Hematopoietic multipotent progenitor cell treated with erythropoietin and hydrocortisone succinate and interleukin-3 and kit ligand, for 15 days (in vitro differentiated cells): ENCODE measurements at places on chromosomes 5 and 9.

GRCh38 chr9:73093740-73094379 is 57.8 kb upstream of the ANXA1 start:
- DNase-seq = no peak

GRCh38 chr5:54063817-54064216 is 246.6 kb downstream of the ARL15 start:
- DNase-seq = no peak

- no peak for DNase-seq
These were observed 17.6 kb upstream of the SHOC1 start for GRCh38 chr9:111812337-111812736.

- no peak for DNase-seq
These were observed 94.1 kb downstream of the DENND1A start for GRCh38 chr9:123835821-123836220.

- no peak for DNase-seq
These were observed 651 bp upstream of the AK1 start for GRCh38 chr9:127878001-127878651.

DNA sequence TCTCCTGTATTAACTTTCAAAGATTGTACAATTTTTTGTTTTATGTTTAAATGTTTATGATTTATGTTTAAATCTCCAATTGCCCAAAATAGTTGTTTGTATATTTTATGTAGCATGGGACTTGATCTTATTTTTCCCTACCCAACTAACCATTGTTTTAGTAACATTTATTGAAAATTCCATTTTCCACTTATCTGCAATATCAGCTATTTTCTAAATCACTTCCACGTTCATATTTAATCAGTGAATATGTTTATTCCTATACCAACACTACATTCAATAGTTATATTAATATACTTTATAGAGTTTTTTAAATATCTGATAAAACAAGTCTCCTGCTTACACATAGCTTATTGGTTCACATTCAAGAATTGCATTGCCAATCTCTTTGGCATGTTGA is 532.2 kb downstream of the CHSY3 start:
- DNase-seq = no peak

GRCh38 chr9:116237456-116237855 is 83.9 kb downstream of the PAPPA start:
- DNase-seq = no peak

DNA sequence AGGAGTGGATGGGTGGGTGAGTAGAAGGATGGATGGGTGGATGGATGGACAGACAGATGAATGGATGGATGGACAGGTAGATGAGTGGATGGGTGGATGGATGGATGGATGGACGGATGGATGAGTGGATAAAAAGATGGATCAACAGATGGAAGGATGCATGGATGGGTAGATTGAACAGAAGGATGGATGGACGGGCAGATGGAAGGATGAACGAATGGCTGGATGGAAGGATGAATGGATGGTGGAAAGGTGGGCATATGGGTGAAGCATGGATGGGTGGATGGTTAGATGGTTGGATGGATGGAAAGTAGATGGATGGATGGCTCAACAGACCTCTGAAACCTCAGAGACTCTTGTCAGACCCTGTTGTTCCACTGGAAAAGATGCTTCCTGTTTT is 10.1 kb downstream of the FLT4 start:
- no peak for DNase-seq

GRCh38 chr9:138009016-138009802 is 131.6 kb downstream of the CACNA1B start:
- no peak for DNase-seq

DNA sequence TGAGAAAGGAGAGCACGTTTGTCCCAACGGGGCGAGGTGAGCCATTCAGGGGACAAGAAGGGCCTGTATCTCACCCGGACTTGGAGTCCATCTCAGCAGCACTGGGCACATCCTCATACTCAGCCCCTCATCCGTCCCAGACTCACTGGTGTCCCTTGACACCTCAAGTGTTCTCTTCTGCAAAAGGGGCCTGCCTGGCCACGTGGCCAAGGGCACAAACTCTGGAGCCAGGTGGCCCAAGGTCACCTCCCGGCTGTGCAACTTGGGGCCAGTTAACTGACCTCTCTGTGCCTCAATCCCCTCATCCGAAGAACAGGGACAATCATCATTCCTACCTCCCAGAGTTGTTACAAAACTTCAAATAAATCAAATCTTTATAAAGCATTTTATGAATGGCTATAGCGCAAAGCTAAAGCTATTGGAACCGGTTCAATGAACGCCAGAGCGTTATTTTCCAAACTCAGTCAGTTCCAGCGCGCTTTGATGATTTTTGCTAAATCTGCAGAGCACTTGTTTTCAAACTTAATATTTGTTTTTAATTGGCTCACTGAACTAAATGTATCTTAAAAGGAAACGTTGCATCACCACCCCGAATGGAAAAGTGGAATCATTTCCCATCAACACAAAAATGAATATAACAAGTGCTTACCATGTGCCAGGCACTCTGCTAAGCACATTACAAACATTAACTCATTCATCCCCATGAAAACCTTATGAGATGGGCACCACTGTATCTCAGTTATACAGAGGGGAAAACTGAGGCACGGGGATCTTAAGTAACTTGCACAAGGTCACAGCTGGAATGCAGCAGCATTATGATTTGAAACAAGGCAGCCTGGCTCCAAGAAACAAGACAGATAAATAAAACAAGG is 49.3 kb downstream of the DUSP1 start:
- no peak for DNase-seq

- no peak for DNase-seq
These were observed 23.1 kb downstream of the NIM1K start for GRCh38 chr5:43215073-43215631.

DNA sequence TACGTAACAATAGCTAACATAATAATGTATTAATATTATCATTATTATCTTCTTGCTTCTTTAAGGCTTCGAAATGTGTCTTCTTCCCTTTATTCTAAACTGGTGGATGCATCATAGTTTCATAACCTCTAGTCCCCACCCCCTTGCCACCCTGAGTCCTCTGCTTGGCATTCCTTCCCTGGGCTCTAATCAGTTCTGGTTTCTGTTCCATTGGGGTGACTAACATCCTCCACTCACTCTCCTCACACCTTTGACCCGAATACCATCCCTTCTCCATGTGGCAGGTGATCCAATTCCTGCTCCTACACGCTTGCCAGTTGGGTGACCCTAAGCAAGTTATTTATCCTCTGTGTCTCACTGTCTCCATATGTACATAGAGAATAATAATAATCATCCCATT is 286.1 kb downstream of the TRPM3 start:
- no peak for DNase-seq

- DNase-seq = no peak
These were observed 2.3 kb downstream of the SNX24 start for GRCh38 chr5:122847687-122848081.

- DNase-seq = no peak
These were observed 211.6 kb upstream of the MPDZ start for GRCh38 chr9:13491138-13491492.

GRCh38 chr9:117030254-117030768 is 343.2 kb downstream of the TRIM32 start:
- DNase-seq = no peak

GRCh38 chr9:4755026-4755609 is 14.1 kb upstream of the AK3 start:
- no peak for DNase-seq

DNA sequence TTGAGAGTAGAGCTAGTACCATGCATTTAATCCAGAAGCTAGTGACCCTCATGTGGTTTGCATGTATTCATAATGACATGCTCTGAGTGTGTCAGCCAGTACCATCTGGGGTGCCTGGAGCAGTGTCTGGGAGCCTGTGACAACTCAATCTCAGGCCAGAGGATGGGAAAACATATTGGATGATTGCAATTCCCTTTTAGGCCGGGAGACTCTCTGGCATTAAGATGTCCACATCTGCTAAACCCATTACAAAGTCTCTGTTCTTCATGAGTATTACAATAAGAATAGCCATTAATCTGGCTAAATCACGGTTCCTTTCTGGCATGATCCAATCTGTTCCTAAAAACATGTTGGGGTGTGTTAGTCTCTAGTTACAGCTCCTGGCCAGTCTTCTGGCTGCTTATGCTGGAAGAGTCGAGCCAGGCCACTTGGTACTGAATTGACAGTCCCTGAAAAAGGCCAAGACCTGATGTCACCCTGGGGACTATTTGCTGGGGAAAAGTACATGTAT is 475.7 kb downstream of the ENC1 start:
- DNase-seq = no peak

DNA sequence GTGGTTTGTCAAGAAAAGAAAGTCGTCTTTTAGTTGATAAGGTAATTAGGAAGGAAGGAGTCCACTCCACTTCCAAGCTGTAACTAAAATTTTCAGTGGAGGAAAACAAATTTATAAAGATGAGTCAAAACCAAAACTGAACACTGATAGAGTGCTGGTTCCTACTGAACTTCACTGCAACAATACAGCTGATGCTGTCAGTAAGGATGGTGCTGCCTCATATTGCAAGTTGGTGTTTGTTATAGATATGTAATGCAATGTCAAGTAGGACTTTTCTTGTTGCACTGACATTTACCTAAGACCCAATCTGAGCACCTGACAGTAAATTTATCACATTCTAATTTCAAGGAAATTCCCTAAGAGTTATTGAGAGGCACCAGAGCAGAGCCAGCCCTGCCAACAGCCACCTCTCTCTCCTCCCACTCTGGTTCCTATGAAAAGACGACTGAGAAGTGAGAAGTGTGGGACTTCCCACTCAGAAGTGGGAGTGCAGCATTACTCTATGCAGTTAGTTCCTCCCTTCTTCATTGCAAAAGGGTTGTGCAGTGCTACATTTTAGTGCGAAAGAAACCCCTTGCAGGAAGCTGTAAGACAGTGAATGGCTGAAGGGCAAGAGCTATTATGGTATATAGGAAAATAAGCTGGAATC is 350.8 kb downstream of the NFIB start:
- DNase-seq = no peak

DNA sequence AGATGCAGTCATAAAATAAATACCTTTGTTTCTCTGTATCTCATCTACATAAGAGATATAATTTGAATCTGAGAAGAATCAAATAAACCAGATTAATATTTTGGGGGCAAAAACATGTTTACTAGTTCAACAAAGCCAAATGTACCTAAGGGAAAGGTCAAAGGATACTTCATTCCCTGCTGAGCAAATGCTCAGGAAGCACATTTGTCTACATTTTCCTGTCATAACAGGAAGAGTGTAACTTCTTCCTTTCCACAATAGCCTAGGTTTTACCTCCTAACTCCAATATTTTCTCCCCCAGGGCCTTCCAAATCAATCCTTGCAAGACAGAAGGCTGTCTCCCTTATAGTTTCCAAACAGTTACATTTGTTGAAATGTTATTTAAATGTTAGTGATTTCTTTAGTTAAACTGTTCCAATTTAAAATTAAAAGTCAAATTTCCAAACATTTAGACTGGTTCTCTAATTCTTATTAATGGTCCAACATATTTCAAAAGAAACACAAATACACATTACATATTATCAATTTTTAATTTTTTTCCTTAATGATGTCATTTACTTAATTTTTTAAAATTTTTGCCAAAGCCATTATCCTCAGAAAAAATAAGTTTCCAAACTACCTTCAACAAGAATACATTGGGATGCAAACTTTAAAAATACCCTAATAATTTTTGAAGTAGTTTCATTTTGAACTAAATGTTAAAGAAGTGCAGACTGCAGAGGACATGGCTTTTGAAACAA is 67.8 kb downstream of the MEF2C start:
- no peak for DNase-seq

DNA sequence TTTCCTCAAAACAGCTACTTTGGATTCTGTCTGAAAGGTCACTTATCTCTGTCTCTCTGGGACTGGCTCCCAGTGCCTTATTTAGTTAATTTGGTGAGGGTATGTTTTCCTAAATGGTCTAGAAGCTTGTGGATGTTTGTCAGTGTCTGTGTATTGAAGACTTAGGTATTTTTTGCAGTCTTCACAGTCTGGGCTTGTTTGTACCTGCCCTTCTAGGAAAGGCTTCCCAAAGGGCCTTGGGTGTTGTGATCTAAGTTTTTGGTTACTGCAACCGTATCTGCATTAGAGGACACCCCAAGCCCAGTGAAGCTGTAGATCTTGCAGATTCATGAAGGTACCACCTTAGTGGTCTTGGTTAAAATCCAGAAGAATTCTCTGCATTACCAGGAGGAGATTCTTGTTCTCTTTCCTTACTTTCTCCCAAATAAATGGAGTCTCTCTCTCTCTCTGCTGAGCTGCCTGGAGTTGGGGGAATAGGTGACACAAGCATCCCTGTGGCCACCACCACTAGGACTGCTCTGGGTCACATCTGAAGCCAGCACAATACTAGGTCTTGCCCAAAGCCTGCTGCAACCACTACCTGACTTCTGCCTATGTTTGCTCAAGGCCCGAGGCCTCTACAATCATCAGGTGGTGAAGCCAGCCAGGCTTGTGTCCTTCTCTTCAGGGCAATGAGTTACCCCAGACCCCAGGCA is 17.8 kb upstream of the CCNB1 start:
- no peak for DNase-seq

- no peak for DNase-seq
These were observed 363.4 kb downstream of the EBF1 start for GRCh38 chr5:158736150-158736870.

GRCh38 chr9:113361304-113362018 is 12.1 kb downstream of the BSPRY start:
- no peak for DNase-seq

DNA sequence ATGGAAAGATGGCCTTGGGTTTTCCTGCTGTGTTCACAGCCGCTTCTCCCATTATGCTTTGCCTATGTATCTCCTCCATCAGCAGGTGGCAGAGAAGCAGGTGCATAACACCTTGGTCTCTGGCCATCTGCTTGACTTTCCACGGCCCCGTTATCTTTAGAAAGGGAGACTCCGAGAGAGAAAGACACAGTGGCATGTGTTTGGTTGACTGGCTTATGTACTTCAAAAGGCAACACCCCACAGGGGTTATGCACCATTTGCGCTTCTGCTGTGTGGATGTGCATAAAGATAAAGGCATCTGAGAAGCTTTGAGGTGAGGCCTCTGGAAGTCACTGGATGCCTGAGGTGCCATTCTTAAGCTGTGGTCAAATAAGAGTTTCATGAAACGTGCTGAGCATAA is 138.4 kb downstream of the EGFLAM start:
- DNase-seq = no peak

DNA sequence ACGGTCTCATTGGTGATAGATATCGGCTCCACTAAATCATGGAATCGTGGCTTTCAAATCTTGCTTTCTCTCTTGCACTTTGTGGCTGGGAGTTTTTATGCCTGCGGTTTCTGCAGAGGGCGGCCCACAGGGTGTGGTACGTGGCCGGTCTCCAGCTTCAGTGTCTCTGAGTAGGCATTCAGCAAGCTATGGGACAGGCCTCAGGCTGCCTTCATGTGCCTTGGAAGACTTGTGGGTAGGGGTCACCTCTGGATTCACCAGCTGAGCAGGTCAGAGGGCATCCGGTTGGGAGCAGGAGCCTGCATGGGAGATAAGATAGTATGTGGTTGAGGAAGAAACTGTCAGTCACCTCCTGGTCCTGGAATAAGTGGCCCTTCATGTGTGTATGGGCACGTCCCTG is 47.7 kb downstream of the AMBP start:
- DNase-seq = no peak

GRCh38 chr5:156799171-156799570 is 50.9 kb upstream of the PPP1R2B start:
- no peak for DNase-seq

DNA sequence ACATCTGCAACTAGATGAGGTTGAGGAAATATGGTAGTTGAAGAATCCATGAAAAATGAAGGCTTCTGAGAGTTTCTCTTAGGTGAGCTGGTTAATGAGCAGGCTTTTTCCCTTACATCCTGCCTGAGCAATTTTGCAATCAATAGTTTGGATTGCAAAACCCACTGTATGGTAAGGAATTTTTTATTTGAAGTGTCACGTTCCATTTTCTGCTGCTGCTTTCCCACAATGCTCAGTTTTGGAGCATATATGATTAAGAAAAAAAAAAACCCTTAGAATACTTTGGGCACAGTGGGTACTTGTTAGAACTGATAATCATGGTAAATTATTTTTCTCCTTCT is 144.2 kb downstream of the PCSK1 start:
- DNase-seq = no peak
